ENCODE measurements at places on chromosomes 7 and 10.

GRCh38 chr7:1402110-1402790 is 57.0 kb downstream of the MICALL2 start:
- no peak for DNase-seq

- no peak for DNase-seq
These were observed 540.2 kb downstream of the GRID1 start for GRCh38 chr10:85826377-85826776.

DNA sequence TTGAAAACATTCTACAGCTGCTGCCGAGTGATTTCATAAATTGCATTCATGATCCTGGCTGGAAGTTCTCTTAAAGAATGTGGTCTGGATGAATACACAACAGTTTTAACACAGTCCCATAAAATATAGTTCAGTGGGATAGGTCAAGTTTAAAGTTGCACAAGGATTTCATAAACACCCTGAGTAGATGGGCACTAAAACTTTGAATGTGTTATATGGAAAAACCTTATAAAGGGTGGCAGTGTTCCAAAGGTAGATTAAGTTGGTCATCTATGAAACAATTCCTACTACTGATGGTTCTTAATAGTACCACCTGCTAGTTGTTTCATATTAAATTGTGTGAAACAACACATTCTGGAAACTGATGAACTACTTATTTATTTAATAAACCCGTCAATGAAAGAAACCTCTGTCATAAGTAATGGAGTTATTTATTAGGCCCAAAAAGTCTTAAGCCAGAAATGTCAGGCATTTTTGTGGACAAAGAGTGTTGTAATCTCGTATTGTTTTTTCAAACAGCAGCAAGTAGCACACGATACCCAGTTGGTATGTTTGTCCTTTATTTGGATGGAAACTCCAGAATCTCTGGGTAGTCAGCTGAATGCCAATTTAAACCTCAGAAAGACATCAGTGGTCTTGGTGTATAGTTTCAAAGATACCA is 14.3 kb upstream of the RPA3 start:
- peak; percentile 14 for DNase-seq

GRCh38 chr7:114048386-114049235 is 129.8 kb upstream of the PPP1R3A start:
- peak; percentile 15 for DNase-seq

DNA sequence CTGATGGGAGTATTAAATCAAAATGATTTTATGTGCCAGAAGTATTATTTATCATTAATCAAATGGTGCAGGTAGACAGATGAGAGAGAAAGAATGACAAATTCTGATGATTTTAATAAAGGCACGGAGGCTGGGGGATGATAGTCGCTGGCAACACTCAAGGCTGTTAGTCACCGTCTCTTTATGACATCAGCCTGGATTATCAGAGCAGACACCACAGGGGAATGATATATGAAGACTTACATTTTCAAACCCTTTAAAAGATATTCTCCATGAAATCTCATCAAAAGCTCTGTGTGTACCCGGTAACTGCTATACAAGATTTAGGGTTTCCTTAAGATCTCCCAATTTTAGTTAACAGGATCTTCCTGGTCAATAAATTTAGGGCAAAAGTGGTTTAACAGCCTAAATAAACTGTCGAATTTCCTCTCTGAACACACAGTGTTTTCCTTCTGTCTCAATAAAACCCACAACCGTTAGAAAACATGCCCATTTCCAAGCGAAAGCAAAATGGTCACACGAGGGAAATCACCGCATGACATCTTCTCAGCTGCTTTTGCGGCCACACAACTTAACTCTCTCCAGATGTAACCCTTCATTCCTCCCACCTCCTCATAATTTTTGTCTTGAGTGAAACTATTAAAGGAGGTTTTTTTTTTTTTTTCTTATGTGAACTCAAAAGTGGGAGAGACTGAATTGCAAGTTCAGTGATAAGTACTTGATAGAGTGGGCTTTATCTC is 133.2 kb upstream of the FAM171A1 start:
- DNase-seq: peak; percentile 28
